ENCODE measurements at places on chromosomes 12 and 14.

DNA sequence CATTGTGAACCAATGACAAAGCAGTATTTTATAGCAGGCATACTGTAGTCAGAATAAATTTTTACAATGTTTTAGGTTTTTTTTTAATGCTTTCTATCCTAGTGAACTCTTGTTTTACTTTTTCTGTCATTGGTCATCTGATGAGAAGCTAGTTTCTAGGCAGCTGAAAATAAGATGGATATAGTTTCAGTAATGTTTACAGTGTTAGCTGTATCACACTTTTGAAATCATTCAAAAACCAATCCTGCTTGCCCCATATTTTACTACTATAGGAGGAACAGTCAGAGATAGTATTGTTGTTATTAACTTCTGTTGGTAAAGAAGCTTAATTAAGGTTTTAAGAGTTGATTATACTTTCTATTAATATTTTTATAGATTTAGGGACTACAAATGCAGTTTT lies 24.5 kb downstream of the USP15 start:
- DNase-seq = no peak

DNA sequence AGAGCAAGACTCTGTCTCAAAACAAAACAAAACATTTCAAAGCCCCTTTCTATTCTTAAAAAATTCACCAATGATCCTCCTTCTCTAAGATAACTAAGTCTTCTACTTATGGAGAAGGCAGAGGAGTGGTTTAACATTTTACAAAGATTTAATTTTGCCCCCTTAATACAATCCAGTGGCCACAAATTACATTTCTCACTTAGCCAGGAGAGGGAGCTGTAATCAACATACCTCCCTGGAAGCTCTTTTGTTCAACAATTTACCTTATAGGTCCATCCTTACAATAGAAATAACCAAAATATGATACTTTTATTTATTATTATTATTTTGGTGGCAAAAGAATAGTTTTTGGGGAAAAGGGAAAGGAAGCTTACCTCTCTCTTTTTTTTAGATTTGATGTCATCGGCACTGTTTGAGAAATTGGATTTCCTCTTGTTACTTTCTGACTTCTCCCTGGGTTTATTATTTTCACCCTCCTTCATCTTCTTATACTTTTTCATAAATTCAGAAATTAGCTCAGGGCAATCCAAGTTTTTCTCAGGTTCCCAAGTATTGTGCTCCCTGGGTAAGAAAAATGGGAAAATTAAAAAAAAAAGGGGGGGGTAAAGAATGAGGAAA lies 28.1 kb downstream of the CBX5 start:
- no peak for DNase-seq

- DNase-seq = no peak
These were observed 4.7 kb downstream of the NAB2 start for GRCh38 chr12:57093415-57094207.

DNA sequence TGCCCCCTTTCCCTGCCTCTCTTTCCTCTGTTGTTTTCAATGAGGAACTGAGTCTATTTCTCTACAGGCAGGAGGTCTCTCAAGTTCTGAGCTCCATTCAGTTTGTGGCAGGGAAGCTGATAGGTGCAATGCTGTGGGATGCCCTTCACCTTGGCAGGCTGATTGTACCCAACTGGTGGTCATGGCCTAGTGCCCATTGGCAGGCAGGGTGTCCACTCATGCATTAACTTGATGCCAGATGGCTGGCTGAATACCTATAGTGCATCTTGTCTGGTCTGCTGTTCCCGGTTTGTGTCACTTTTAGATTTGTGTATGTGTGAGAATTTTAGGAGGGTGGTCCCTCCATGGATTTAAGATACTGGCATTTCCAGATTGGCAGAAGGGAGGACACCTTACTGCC lies 20.0 kb upstream of the ITGA5 start:
- no peak for DNase-seq

DNA sequence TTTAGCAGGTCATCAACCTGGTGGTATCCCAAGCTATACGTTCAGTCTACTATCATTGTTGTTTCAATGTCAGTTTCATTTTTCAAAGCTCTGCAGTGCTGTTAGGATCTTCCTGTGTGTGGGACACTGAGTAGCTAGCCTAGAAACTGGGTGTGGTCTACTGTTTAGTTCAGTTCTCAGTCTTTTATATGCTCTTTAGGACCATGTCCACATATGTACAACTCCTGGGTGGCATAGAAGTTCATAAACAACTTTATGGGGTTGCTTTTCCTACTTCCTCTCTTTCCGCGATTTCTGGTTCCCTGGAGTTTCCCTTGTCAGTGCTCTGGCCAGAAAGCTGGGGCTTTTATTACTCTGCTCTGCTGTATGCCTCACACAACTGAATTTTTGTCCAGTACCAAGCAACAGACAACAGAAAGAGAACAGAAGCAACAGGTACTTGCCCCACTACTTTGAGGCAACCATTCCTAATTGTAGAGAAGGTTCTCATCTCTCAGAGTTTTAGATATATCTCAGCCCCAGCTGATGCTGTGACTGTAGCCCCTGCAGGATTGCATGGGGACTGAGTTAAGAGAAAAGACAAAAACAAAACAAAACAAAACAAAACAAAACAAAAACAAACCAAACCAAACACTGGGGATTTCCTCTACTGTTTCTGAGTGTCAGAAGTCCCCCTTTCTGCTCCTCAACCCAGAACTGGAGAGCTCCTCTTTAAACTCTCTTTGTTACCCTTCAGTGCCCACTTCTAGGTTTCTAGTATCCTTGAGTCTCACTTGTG lies 30.3 kb downstream of the MIS18BP1 start:
- no peak for DNase-seq

- no peak for DNase-seq
These were observed 127.1 kb downstream of the FIGNL2 start for GRCh38 chr12:51721282-51721940.

- DNase-seq = no peak
These were observed 88.9 kb upstream of the MED13L start for GRCh38 chr12:116366456-116366776.
